ENCODE measurements at places on chromosomes 12 and 14. TPM values are rescaled to one million over a fixed set of nuclear protein-coding genes. Genes with fewer than 3 reads are reported as not detected.

Gene OVCH1
- total RNA-seq, result not detected

Gene B4GALNT3
- total RNA-seq, result 0.52 TPM

Gene ERBB3
- total RNA-seq, result 1.7 TPM

Gene CLEC2A
- not detected for total RNA-seq

Measured in A549 treated with dexamethasone at 1 μM for 4 hours (cell line).